ENCODE measurements at places on chromosomes 13 and 19.

DNA sequence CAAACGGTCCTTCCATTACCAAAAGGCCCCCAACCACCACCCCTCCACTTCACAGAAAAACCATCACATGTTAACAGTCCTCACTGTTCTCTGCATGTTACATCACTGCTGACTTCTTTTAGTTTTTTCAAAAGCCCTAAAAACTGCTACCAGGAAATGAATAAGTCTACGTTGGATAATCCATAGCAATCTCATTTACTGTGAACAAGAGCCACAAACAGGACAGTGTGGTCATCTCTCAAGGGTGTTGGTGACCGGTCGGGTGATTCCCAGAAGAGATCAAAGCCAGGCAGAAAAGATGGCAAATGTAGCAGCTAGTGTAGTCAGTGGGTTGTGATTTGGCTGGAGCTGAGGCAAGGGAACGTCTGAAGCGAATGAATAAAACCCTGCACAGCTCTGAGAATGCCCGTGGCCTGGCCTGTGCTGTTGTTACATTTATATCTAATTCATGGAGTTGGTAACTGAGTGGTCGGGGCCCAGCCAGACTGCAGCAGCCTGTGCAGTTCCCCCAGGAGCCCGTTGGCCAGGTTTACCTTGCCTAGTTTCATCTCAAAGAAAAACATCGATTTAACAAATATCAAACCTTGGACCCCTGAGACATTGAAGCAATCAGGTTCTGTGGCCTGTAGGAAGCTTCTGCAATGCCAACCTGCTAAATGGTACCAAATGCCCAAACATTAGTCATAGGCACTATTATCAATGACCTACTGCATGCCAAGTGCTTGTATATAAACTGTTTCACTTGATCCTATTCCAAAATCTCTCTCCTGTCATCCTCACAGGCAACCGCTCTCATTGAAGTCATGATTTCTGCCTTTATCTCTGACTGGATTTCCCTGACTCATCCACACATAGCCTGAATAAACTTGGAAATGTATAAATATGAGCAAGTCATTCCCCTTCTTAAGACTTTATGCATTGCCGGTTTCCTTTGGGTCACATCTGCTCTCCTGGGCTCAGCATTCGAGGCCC is 153.8 kb upstream of the SERP2 start:
- DNase-seq, result no peak

- no peak for DNase-seq
These were observed 17.5 kb downstream of the PEPD start for GRCh38 chr19:33504058-33504444.

DNA sequence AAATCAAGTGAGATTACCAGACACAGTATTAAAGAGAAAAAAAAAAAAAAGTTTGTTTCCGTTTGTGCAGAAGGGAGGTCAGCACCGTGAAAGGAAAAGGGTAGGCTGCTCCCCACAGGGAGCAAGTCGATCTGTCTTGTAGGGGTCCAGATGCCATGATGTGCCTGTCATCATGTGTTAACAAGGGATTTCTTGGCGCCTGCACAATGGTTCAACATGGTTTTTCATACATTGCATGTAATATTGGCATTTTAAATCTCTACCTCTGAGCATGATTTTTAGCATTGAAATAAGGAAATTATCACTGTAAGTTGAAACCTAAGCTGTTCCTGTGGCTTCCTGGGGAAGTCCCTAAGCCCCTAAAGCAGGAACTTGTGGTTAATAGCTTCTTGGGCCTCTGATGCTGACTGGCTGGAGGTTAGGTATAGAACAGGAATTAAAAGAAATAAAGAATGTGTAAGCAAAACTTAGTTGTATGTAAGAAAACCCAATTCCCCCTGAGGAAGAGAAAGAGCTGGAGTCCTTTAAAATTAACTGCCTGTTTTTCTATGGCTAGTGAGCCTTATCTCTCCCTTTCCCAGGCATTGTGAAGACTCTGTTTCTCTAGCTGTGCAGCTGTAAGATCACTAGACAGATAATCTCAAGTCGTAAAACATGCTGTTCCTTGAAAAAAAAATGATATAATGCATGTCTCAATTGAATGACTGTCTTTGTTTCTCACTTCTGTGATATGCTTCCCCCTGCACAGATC is 7.4 kb upstream of the FCGBP start:
- DNase-seq, result no peak

DNA sequence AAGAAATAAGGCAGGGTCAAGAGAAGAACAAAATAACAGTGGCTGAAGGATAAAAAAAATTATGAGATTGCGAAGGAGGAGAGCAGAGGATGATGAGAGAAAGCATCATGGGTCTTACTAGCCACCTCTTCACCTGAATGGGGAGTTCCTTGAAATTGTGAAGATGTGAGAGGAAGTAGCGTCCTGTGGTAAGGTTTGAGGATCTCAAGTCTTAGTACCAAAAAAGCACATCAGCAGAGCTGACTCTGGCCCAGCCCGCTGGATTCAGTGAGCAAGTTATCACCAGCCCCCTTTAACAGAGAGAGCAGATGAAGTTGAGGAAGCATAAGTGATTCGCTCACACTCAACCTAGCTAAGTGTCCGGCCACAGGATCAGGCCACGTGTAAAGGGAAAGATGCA is 61.8 kb downstream of the RXFP2 start:
- DNase-seq, result no peak

- no peak for DNase-seq
These were observed 50.5 kb upstream of the KCTD15 start for GRCh38 chr19:33746159-33746558.

DNA sequence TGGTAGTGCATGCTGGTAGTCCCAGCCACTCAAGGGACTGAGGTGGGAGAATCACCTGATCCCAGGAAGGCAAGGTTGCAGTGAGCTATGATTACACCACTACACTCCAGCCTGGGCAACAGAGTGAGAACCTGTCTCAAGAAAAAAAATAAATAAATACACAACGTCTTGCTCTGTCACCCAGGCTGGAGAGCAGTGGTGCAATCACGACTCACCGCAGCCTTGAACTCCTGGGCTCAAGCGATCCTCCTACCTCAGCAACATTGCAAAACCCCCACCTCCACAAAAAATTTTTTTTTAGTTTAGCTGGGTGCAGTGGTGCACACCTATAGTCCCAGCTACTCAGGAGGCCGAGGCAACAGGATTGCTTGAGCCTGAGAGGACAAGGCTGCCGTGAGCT is 8.8 kb downstream of the TPM4 start:
- no peak for DNase-seq

DNA sequence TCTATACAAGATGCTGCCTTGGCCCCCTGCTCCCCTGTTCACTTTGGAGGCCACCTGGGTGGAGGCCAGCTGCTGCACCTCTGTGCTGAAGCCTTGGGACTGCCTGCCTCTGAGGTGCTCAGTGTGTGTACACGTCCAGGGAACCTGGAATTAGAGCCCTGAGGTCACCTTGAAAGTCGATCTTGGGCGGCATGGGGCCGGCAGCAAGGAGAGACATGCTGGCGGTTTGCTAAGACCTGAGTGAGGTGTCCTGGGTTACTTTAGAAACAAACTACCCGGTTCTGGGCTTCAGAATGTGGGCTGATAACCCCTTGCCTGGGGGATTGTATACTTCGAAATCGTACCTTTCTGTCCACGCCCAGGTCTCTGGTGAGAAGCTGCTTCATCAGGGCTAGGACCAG is 25.5 kb downstream of the TSSK6 start:
- DNase-seq, result no peak

GRCh38 chr19:10871711-10872545 is 575 bp downstream of the CARM1 start:
- no peak for DNase-seq

DNA sequence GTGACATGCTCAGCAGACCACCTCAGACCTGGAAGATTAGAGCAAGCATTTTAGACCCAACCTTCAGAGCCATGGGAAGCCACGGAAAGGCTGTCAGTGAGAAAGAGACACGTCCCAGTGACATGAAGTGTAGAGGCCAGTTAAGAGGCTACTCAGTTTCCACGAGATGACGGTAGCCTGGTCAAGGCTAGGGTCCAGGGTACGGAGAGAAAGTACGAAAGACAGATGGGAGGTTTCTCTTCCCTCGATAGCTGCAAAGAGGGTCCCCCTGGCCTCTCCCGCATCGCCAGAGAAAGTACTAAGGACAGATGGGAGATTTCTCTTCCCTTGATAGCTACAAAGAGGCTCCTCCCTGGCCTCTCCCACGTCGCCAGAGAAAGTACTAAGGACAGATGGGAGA is 8.6 kb downstream of the ZSCAN5A start:
- no peak for DNase-seq

- DNase-seq, result no peak
These were observed 88.4 kb upstream of the IRS2 start for GRCh38 chr13:109874484-109875454.

DNA sequence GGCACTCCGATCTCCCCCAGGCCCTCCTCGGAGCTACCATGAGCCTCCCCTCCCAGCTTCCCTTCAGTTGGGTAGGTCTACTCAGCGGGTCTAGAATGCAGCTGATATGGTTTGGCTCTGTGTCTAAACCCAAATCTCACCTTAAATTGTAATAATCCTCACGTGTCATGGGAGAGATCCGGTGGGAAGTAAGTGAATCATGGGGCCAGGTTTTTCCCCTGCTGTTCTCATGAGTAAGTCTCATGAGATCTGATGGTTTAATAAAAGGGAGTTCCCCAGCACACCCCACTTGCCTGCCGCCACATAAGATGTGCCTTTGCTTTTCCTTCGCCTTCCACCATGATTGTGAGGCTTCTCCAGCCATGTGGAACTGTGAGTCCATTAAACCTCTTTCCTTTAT is 14.5 kb upstream of the DOCK9 start:
- DNase-seq, result no peak

GRCh38 chr13:65601855-65602254 is 1628.3 kb downstream of the PCDH9 start:
- DNase-seq, result no peak

DNA sequence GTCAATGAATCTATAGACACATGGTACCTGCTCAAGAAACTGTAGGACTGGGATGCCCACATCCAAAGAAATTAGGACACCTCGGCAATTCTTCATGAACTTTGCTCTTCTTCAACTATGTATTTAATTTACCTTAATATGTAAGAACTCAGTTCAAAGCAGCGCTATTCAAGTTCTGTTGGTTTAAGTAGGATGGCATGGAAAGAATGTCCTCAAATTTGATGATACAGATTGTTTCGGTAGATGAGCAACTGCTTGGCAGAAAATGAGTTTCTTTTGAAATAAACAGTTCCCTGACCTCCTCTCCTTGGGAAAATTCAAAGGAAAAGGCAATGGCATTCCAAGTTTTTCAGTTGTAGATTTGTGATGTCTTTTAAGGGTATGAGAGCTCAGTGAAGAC is 36.7 kb downstream of the FGF9 start:
- no peak for DNase-seq

GRCh38 chr19:21749090-21749489 is 18.3 kb downstream of the ZNF100 start:
- no peak for DNase-seq

- no peak for DNase-seq
These were observed at the start of gene TMEM91 for GRCh38 chr19:41376241-41376997. TSS of gene TMEM91 (plus strand) at chr19:41376533. CDS start at chr19:41378310, 1,777 bp downstream.

GRCh38 chr13:40583738-40584137 is 82.7 kb downstream of the FOXO1 start:
- no peak for DNase-seq

GRCh38 chr19:6739390-6739882 is at the start of gene TRIP10:
TSS of gene TRIP10 (plus strand) at chr19:6739680. CDS start at chr19:6739762, 82 bp downstream.
- no peak for DNase-seq

- DNase-seq, result peak; percentile 46
These were observed 47.3 kb upstream of the SHKBP1 start for GRCh38 chr19:40529093-40529954.

DNA sequence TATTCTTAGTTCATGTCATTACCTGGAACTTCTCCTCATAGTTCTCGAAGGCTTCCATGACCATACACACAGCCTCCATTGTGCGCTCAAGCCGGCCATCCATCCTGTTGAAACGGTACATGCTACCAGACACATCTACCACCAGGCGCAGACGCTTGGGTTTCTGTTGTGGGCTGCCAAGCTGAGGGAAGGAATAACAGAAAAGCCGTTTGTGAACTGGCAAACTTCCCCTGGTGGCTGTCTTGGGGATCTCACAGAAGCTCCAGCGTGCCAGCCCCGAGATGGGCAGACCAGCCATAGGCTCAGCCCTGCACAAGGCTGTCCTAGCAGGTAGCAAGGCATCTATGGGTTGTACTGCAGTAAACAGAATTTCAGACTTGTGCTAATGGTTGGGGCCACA is 130.1 kb downstream of the RGCC start:
- no peak for DNase-seq

DNA sequence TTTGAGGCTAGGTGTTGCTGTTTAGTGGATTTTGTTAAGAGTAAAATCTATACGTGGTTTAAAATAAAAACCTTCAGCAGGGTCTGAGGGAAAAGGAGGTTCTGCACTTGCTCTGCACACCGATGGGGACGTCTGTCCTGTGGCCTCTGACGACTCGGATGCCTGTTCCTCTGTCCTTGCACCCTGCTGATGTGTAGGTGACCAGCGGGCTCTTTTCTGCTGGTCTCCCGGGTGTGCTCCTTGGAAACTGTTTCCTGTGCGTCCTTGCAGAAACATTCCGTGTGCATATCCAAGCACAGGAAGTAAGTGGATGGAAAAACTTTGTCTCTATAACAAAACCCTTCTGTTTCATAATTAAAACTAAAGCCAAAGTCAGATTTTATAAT is 3.8 kb downstream of the ATP4B start:
- no peak for DNase-seq

GRCh38 chr19:10936661-10937084 is 8.1 kb downstream of the TIMM29 start:
- peak; percentile 26 for DNase-seq

GRCh38 chr13:29436721-29437280 is 158.7 kb downstream of the SLC7A1 start:
- DNase-seq, result no peak

DNA sequence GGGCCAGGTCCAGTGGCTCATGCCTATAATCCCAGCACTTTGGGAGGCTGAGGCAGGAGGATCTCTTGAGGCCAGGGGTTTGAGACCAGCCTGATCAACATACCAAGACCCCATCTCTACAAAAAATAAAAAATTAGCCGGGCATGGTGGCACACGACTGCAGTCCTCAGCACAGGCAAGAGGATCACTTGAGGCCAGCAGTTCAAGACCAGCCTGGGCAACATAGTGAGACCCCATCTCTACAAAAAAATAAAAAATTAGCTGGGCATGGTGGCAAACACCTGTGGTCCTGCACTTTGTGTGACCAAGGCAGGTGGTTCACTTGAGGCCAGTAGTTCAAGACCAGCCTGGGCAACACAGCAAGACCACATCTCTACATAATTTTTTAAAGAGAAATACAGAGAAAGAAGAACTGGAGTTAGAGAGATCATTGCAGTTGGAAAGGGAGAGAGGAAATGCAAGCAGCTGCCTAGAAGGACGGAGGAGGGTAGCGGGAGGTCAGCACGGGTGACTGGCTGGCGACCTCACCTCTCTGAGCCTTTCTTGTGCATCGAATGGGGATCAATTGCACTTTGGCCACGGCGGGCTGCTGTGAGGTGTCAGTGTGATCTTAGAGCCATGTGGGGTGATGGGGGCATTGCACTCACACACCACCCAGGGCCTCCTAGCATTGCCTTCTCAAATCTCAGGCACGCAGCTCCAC is 13.9 kb downstream of the BCAM start:
- no peak for DNase-seq

- no peak for DNase-seq
These were observed 41.0 kb downstream of the VWA8 start for GRCh38 chr13:41919741-41920487.

- DNase-seq, result no peak
These were observed 59.0 kb downstream of the WDFY2 start for GRCh38 chr13:51643105-51643881.
